ENCODE measurements at places on chromosomes 7 and 10.

GRCh38 chr10:103493362-103493915 is at the start of gene NEURL1:
NEURL1 (plus strand) TSS chr10:103493705; CDS start chr10:103494388, 683 bp downstream.
- DNase-seq = no peak

DNA sequence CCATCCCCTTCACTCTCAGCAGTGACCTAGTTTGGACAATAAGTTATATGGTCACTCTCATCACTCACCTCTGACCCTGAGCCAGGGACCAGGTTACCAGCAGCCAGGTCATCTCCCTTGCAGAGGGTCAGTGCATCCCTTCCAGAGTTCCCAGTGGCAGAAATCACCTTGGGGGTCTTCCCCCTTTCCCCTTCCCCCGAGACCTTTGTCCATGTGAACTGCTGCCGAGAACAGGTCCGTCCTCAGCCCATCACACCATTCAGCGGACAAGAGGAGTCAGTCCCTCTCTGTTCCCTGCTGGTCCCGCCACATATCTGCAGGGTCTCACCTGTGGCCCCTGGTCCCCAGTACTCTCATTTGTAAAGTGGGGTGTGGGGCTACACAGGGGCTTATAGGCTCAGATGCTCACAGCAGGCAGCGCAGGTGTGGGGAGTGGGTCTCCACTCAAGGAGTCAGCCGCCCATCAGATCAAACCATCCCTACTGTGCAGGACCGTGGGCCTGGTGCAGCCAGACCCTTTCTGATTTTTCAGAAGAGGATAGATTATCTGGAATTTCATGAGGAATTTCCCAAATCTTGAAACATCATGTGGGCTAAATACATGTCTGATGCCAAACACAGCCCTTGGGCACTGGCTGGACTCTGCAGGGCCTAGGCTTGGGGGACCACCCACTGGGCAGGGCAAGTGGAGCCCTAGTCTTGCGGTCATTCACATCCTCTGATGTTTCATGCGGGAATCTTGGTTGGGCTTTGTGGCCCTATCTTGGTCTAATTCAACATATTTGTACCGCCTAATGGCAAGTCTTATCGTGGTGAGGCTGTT is 6.5 kb downstream of the DEPP1 start:
- DNase-seq = no peak

DNA sequence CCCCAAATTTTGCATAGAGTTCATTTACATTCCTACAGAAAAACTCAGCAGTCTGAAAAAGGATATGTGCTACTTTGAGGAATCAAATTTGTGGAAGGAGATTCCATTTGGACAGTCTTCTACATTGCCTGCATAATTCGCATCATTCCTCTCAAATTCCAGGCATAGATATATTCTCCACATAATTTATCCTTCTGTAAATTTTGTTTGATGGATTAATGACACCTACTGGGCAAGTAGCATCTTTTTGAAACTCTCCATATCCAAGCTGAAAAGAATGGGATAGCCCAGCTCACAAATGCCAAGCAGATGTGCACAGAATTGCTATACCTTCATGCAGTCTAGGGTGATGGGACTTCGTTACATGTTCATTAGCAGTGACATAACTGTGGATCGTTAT is 515.3 kb downstream of the AUTS2 start:
- no peak for DNase-seq

GRCh38 chr10:12419262-12419847 is 70.0 kb downstream of the CAMK1D start:
- DNase-seq = no peak

DNA sequence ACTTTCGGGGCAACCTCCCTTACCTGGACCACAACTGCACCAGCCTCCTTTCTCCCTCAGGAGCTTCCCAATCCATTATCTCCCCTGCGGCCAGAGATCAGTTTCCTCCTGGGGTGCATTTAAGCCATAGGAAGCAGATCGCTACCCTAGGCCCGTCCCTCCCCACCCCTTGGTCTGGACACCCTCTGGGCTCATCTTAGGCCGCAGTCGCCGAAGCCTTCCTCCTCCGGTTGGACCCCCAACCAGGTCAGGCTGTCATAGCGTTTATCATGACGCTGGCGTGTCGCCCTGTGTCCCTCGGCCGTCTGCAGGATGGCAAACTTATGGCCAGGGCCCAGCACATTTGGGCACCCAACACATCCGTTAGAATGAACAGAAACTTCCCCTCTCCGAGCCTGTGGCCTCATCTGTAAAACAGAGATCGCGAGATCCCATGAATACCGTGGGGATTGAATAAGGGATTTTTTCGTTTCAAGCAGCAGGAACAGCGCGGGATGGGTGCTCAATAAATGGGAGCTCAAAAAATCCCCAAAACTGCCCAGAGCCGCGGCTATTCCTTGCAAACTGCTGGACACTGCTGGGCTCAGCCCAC is 669 bp upstream of the AP5Z1 start:
- no peak for DNase-seq

- no peak for DNase-seq
Observed at GRCh38 chr10:5576780-5577624, 52.2 kb downstream of the CALML3 start.

GRCh38 chr10:71589617-71590551 is 129.7 kb downstream of the C10orf105 start:
- no peak for DNase-seq

DNA sequence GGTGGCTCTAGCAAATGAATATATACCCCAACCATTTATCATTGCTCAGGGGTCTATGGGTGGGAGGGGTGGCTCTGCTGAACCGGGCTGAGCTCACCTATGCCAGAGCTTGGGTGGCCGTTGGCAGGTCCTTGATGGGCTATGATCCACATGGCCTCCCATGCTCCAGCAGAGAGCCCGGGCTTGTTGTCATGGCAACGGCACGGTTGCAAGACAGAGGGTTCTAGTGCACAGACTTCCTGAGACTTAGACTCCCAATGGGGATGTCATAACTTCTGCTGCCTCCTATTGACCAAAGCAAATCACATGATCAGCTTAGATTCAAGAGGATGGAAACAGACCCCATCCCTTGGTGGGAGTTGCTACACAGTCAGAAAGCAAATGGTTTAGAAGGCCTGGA is 36.4 kb upstream of the CARD11 start:
- no peak for DNase-seq

DNA sequence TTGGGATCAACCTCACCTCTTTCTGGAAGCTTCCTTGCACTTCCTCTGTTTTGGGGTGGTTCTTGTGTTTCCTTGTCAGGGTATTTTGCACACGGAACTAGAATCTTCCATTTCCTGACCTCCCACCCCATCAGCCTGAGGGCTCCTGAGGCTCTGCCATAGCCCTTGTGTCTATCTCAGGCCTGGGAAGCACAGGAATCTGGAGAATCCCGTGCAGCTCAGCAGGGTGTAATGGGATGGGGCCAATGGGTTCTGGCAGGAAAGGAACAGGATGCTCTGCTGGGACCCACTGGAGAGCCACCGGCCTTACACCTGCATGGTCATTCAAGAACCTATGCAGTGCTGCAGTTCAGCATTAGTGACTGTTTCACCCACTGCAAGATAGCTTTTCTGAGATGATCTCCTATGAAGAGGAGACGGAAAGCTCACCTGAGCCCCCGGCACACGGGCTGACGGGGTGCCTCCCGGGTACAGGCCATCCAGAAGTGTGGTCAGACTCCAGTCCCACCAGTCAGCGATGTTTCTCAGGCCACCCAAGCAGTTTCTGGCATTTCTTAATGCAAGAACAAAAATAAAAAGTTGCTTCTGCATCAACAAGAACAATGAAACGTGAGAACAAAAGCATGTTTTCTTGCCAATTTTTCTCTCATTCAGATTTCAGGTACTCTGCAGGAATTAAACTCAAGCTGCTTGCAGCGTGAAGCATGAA is 133.2 kb downstream of the PKD1L1 start:
- DNase-seq = no peak

- DNase-seq = no peak
Observed at GRCh38 chr7:7533831-7534430, 1.7 kb downstream of the COL28A1 start.

DNA sequence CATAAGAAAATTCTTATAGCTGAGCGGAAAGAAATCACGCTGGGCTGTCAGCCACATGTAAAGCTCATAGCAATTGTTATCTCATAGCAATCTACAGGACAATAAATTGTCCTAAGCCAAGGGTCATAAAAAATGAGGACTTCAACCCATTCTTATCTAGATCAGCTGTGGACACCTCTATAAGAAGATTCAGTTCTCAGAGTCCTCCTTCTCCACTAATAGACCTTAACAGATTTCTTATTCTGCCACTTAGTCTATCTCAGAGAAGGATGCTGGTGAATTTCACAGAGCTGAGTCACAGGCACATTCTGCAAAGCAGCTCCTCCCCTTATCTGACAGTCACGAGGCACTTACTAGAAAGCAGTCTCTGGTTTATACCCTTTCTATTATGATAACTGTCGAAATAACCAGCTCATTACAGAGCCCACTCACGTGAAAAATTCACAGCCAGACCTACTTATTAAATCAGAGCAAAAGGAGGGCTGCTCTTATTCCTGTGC is 185.3 kb upstream of the PCLO start:
- no peak for DNase-seq

DNA sequence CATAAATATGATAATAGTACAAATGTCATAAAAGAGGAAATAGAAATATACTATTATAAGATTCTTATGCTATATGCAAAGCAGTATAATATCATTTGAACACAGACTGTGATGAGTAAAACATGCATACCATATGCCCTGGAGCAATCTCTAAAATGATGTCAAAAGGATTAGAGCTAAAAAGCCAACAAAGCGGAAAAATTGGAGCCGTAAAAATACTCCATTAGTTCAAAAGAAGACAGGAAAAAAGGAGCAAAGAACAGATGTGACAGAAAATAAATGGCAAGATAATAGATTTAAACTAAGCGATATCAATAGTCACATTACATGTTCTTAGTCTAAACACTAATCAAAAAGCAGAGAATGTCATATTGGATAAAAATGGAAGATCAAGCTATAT is 191.0 kb upstream of the PLPP4 start:
- no peak for DNase-seq

GRCh38 chr7:147062897-147063296 is 946.3 kb downstream of the CNTNAP2 start:
- no peak for DNase-seq

GRCh38 chr10:98361131-98362025 is 53.6 kb downstream of the PYROXD2 start:
- no peak for DNase-seq

GRCh38 chr10:676178-676577 is 13.3 kb downstream of the DIP2C start:
- DNase-seq = no peak

DNA sequence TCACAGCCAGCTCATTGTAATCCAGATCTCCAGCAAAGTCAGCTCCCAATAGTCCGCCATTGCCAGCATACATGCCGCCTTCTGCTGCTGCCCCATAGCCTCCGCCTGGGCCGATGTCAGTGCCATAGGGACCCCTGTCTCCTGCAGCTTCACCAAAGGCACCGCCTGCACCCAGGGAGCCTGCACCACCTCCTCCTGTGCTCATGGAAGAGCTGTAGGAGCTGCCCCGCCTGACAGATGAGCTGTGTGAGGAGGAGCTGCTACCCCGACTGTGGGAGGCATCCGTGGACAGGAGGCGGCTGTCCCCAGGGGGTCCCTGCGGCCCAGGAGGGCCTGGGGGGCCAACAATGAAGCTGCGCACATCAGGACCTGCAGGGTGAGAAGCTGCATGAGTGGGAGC is 51.7 kb downstream of the COL17A1 start:
- DNase-seq = no peak

DNA sequence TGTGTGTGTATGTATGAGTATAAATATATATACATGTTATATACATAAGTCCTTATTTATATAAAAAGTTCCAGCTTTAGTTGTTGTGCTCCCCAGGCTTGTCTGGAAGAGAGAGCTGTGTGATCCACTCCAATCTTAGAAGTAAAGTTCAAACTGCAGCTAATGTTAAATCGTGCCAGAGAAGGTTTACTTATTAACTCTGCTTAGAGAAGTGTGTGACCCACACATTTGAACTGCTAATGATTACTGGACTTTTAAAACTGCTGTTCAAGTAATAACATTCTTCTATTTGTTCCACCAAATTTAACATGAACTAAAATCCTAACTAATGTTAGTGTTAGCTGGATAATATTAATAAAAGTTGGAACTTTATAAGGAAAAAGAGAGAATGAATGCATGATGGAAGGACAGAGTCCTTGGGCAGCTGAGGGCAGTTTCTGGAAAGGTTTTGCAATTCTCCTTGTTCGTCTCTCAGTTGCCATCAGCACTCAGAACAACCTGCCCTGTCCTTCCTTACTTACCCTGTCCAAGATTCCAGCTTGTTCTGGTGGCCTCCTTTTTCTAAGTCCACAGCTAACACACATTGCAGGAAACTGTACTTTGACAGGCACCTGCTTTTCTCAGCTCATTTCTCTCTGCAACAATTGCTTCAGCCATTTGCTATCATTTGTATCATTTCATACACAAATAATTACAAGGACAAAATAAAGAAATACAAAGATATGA is 162.6 kb downstream of the FAM107B start:
- DNase-seq = no peak

- peak; percentile 7 for DNase-seq
Observed at GRCh38 chr7:1647961-1648672, 22.0 kb upstream of the ELFN1 start.

DNA sequence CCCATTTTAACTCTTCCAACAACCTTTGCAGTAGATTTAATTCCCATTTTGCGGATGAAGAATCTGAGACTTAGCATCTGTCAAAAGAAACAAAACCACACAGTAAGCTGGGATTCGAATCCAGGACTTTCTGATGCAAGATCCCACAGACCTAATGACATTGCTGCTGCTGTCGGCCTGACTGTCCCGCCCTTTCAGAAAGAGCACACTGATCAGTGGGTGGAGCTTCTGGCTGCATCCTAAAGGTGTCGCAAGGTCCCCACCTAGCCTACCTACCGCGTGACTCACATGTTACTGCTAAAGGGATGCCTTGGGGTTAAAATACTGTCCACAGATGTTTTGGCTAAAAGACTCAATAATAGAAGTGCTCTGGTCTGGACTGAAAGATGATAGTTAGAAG is 134.7 kb downstream of the EMX2 start:
- no peak for DNase-seq

DNA sequence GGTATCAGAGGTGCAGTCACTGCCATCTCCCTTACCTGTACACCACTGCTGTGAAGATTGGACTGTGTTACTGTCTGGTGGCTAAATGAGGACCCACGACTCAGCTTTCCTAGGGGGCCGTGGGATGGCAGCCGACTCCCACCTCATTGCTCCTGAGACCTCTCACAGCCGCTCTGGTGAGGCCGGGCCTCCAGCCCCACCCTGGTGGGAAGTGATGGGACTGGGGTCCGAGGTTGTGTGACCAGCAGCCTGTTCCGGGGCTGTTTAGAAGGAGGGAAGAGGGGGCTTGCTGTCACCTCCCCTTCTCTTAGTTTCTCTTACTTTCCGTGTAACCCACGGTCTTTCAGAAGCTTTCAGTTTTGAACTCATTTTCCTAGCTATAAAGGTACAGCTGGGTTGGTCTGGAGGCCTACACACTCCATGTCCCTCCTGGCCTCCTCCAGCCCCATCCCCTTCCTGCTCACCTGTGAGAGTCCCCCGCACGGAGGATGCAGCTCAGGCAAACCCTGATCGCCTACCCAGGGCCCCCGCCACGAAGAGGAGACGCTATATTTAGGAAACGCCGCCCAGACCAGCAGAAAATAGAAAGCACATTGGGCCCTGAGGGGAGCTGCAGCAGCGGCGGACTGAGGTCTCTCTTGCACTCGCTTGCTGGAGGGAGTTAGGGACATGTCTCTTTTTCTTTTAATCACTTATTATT is 4.6 kb downstream of the EMX2 start:
- no peak for DNase-seq
